Small intestine (tissue), 16 donors: ENCODE measurements at places on chromosomes 1 and 21.
A peak's percentile ranks its signal among the peaks of the same experiment; 100 is the strongest.

DNA sequence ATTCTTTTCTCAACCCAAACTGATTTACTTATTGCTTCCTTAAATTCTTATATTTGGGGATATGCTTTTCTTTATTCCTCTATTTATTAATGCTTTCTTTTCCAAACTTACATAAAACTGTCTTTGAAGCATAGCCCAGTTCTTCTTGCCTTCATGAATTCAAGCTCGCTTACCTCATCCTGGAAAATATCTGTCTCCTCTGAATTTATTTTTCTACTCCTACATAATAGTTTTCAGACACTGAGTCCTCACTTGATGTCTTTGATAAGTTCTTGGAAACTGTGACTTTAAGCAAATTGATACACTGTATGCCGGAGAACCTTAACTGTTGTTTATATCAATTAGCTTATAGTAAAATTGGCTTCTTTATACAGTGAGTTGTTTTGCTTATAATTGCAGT, 93.8 kb downstream of the ZFYVE9 start:
- DNase-seq, result no peak

DNA sequence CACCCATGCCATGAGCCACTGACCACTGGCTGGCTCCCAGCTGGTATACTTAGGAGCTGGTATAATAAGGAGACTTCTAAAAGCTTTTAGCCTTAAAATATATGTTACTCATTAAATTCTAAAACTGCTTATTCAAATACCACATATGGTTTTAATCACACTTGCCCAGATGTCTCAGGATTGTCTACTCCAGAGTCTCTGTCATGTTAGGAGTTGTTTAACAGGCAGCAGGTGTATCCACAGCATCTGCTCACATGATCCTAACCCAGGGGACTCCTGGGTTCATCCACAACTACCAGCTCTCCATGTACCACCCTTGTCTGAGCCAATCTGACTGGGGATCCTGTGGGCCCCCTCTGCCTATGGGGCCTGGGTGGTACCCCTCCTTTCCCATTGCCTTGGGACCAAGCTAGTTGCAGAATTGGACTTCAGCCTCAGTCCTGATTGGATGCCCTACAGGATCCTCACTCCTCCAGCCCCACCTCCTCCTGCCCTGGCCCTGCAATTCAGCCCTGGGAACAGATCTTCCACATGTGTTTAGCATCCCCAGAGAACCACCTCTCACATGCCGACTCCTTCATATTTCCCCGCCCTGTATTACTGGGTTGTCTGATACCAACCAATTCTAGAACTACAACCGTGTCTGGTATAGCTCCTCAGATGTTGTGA, 61.3 kb downstream of the BCAR3 start:
- DNase-seq, result peak; percentile 49

GRCh38 chr1:234495231-234495990, 16.4 kb upstream of the TARBP1 start:
- no peak for DNase-seq

GRCh38 chr1:246255773-246256172, 251.3 kb downstream of the SMYD3 start:
- DNase-seq, result no peak

GRCh38 chr1:102472520-102472919, 475.8 kb upstream of the OLFM3 start:
- no peak for DNase-seq

DNA sequence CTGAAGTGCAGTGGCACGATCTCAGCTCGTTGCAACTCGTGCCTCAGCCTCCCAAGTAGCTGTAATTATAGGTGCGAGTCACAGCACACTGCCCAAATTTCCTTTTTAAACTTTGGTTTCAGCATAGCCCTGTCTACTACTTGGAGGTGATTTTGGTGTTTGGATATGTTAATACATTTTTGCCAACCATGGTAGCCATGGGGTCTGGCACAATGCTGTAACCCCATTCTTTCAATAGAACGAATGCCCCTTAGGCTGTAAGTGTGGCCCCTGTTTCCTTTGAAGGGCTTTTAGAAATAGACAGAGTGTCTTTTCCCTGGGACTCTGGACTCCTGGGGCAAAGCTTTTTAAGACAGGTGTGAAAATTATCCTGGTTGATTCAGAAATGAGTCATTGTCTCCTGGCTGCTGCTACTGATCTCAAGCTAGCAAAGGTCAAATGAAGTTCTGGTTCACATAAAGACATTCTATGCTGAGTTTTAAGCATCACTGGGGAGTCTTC, 141.1 kb upstream of the RUNX1 start:
- DNase-seq, result peak; percentile 67
